Right hindlimb (tissue), 1 donor: ENCODE measurements at places on chromosomes 7 and 10.

DNA sequence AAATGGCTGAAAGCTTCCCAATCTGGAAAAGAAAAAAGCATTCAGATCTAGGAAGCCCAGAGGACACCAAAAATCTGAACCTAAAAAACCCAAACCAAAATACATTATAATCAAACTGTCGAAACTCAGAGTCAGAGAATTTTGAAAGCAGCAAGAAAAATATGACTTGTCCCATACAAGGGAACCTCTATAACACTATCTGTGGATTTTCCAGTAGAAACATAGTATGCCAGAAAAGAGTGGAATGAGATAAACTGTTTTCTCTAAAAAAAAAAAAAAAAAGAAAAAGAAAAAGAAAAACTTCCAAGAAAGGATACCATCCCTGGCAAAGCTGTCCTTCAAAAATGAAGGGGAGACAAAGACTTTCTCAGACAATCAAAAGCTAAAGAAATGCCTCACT, 179.0 kb downstream of the POM121L12 start:
- DNase-seq = no peak

DNA sequence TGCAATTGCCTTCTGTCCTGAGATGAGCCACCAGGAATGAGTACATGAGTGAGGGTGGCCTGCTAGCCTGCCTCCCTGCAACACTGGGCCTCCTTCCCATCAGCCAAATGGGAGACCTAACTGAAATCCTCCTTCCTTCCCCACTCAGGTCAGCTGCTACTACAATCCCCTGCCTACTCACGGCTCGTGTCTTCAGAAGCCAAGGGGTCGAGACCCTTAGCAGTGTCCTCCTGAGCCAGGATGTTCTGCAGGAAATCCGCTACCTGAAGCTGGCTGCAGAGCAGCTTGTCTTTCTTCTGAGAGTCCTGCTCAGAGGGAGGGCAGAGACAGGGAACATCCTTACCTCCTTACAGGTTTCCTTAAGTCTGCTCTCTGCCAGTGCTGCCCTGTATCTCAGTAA, 1.2 kb downstream of the ZWINT start:
- no peak for DNase-seq

DNA sequence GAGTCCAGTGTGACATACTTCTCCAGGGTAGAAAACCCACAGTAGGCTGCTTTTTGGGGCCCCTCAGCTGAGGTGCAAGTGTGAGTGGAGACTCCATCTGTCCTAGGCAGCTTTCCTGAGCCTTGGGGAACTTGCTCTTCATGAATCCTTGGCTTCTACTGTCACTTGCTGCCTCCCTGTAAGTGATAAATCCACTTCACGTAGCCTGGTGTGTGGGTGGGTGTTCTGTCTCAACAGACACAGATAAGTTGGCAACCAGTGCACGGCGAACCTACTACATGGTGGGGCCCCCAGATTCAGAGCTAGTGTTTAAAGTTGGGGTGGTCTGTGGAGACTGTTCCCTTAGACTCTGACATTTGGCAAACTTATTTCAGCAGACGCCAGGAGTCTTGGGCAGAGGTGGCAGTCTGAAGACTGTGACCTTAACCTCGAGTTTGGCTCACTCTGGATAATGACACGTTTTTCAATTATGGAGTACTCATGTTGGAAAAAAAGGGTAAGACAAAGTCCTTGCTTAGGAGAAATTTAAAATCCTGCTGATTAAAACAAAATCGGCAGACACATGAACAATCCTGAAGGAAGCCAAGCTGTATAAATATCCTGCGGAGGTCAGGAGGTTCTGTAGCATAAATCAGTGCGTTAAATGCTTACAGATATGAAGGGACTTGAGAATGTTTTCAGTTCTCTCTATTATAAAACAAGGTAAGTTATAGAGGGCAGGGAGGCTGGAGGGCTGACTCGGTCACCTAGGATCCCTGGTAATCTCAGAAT, 376.9 kb downstream of the PHTF2 start:
- no peak for DNase-seq

DNA sequence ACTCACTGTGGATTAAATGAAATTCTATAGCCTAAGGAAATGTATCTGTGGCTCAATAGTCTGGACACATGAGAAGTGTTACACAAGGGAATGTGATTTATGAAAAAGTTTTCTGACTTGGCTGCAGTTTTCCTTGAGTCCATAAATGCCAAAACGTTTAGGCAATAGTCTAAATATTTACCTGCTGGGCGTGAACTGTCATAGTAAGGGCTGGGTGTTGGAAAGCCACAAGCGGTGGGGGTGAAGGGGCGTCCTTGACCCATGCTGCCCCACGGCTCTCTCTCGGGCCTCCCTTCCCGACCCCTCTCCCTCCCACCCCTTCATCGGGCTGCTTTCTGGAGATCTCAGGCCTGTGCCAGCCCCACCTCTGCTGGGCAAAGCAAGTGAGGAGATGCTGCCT, 223.7 kb downstream of the BUB3 start:
- DNase-seq = no peak

- DNase-seq = no peak
Measured at GRCh38 chr7:7568553-7568952, 1.9 kb downstream of the MIOS start.

- peak; percentile 70 for DNase-seq
Measured at GRCh38 chr7:159008417-159008816, 136.2 kb downstream of the VIPR2 start.

- DNase-seq = no peak
Measured at GRCh38 chr10:107848726-107849360, 684.3 kb upstream of the SORCS1 start.

GRCh38 chr10:124308056-124308645, 110.6 kb downstream of the OAT start:
- no peak for DNase-seq

- no peak for DNase-seq
Measured at GRCh38 chr10:5640501-5640900, 25.9 kb downstream of the ASB13 start.

DNA sequence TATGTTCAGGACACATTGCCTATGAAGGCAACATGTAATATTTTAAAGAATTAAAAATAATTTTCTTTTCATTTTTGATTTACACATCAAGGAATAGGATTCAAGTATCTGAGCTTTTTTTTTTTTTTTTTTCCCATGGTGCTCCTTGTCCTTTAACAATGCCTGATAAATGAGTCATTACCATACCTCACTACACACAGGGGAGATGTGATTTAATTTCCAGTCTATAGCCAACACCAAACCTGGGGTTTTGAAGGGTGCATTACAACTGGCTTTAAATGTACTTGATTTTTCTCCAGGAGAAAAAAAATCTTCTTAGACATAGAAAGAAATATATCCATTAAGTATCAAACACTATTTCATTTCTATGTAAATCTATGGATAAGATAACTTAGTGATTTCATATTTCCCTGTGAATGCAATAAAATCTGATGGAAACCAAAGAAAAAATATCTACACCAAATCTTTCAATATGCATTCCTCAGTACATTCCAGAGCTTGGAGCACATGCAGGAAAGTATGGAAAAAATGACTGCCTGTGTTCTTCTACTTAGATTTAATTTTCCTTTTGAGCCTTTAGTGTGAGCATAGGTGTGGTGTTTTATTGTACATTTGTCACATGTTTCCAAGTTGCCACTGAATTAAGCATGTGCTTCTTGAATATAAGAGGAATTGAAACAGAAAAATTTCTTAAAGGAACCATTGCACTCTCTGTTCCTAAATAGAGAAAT, 204.8 kb upstream of the MEOX2 start:
- DNase-seq = no peak

- DNase-seq = no peak
Measured at GRCh38 chr10:117260084-117260483, 19.2 kb downstream of the SLC18A2 start.

DNA sequence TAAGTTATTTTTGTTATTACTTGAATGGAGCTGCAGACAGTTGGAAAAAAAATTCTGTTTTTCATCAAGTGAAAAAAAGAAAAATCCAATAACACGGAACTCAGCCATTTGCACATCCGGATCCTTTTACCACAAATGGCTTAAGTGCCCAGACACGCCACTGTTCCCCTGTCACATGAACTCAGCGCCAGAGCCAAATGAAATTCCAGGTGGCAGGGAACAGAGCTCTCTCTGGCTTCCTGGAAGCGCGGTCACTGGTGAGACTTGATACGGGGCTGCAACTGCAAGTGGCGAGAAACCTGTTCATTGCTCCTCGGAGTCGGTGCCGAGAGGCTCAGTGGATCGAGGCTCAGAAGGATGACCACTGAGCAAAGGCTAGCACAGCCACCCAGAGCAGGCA, 60.8 kb upstream of the NPTX2 start:
- DNase-seq = no peak

GRCh38 chr10:89929282-89930026, 228.1 kb downstream of the KIF20B start:
- DNase-seq = no peak

DNA sequence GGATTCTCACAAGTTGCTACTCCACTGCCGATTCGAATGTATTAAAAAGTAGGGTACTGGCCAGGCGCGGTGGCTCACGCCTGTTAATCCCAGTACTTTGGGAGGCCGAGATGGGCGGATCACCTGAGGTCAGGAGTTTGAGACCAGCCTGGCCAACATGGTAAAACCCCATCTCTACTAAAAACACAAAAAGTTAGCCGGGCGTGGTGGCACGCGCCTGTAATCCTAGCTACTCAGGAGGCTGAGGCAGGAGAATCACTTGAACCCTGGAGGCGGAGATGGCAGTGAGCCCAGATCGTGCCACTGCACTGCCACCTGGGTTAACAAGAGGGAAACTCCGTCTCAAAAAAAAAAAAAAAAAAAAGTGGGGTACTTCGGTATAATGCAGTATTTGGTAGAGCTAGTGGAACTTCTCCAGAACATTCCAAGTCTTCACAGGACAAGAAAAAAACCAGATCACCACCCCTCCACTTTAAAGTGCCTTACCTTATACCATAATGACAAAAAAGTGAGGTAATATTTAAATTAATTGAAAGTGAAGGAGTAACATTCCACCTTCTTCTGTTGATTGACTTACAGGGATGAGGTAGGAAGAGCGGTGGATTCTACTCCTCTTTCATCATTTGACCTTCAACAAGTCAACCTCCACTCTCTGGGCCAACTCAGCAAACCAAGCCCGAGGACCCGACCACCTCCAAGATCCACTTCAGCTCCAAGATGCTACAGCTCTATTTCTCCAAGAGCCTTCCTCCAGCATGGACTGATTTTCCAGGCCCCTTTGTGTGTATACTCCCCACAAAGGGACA, 2.0 kb downstream of the BAZ1B start:
- no peak for DNase-seq

- peak; percentile 72 for DNase-seq
Measured at GRCh38 chr10:79266543-79267312, 80.5 kb upstream of the PPIF start.

DNA sequence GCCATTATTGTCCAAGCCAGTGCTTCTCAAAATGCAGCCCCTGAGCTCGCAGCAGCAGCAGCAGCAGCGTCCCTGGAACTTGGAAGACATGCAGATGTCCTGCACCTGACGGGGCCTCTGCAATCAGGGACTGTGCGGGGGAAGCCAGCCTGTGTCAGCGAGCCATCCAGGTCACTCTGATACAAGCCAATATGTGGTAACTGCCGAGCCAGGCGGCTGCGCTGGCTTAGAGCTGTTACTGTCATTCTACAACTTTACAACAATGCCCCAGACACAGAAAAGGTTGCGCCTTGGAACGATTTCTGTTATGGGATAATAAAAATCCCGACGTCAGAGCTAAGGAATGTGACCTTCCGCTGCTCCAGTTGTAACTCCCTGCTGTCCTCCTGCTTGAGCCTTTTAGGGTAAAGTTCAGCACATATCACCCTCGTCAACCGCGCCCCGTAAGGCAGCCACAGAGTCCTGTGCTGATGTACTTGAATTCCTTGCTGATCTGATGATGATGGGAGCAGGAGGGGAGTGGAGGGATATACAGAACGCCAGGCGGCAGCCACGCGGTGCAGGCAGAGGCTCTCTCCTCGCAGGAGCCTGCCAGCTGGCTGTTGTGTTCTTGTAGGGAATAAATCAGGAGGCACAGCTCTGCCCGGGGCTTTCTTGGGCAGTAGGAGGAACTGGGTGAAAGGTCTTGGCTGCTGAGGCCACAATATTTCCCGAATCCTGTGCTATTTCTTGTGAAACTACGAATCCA, 20.0 kb upstream of the CRYGN start:
- peak; percentile 89 for DNase-seq

DNA sequence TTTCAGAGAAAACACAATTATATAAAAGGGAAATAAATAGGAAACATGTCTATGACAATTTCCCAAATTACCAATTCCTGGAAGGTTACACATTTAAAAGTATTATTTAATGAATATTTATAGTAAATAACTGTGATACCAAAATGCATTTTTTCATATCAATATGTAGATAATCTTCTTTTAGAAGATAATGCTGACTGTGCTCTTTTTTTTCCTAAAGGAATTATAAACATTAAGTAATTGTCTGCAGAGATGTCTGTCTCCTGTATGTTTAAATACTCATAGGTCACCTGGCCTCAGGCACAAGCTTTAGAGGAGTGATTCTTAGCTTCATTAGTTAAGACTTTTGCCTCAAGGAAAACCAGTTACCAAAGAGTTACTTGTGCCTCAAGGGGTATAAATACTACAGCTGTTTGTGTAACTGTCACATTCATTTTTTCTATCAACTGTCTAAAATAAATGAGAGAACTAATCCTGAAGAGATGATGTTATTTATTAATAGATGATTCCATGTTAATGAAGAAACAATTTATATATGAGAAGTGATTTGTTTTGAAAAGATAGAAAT, 77.1 kb downstream of the DNAJC1 start:
- DNase-seq = no peak

- no peak for DNase-seq
Measured at GRCh38 chr7:151124899-151125399, 38.7 kb downstream of the AGAP3 start.

- no peak for DNase-seq
Measured at GRCh38 chr7:12064586-12065127, 146.4 kb upstream of the TMEM106B start.

GRCh38 chr7:156039971-156040677, 227.9 kb upstream of the SHH start:
- DNase-seq = no peak

DNA sequence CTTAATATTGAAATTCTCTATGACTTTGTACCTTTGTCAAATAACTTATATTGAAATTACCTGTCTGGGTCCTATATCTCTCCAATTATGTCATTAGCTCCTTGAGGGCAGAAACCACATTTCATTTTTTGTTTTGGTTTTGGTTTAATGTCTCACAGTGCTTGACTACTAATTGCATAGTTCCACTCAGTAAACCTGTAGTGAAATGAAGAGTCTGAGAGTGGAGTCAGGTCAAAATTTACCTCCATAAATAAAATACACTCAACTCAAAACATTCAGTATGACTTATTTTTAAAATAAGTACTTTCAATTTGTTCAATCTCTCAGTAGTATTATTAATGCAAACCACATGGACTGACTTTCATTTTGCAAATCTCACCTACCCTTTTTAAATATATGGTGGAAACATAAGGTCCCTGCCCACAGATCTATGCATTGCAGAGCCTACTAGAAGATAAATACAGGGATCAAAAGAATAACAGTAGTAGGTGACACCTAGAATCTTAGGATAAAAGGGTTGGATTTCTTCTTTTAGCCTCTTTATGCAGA, 32.5 kb downstream of the PDE1C start:
- DNase-seq = no peak

DNA sequence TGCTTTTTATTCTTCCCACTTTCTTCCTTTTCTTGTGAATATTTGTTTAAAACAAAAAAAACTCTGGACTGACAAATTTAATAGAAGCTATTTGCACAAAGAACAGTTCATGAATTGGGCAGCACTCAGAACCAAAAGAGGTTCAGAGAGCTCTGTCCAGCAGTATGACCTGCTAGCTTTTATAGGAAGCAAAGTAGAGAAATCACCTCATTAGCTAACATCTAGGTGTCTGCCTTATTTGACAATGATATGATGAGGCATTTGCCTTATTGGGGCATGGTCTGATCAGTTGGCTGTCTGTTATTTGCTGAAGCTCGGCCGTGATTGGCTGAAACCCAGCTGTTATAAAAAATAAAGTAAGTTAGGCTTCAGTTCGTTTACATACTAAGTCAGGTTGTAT, 819 bp upstream of the TRIM4 start:
- DNase-seq = no peak
